Hepatocyte (in vitro differentiated cells): ENCODE measurements at places on chromosomes 6 and 20. TPM values are rescaled to one million over a fixed set of nuclear protein-coding genes. Genes with fewer than 3 reads are reported as not detected.
A peak's percentile ranks its signal among the peaks of the same experiment; 100 is the strongest.

GRCh38 chr6:82348130-82348529 lies 15.5 kb upstream of the TPBG start:
- DNase-seq, result no peak

- no peak for DNase-seq
Observed at GRCh38 chr6:129321303-129321702, 388.7 kb downstream of the ARHGAP18 start.

Gene KCNK15
- total RNA-seq, result 0.92 and 1.7 TPM in 2 replicates

Gene PRR18
- 0.77 and 1.0 TPM in 2 replicates for total RNA-seq

DNA sequence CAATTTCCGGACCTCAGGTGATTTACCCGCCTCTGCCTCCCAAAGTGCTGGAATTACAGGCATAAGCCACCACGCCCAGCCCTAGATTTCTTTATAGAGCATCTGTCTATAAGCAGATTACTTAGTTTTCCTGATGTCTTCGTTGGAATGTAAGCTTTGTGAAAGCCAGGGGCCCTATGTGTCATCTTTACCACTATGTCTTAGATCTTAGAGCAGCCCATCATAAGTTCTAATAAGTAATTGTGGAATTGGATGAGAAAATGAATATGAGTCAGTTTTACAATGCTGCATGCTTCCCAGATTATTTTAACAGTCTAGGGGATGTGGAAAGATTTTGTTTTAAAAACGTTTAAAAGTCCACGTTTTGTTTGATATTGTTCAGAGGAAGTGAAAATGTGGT lies 9.1 kb upstream of the ZBTB2 start:
- no peak for DNase-seq

DNA sequence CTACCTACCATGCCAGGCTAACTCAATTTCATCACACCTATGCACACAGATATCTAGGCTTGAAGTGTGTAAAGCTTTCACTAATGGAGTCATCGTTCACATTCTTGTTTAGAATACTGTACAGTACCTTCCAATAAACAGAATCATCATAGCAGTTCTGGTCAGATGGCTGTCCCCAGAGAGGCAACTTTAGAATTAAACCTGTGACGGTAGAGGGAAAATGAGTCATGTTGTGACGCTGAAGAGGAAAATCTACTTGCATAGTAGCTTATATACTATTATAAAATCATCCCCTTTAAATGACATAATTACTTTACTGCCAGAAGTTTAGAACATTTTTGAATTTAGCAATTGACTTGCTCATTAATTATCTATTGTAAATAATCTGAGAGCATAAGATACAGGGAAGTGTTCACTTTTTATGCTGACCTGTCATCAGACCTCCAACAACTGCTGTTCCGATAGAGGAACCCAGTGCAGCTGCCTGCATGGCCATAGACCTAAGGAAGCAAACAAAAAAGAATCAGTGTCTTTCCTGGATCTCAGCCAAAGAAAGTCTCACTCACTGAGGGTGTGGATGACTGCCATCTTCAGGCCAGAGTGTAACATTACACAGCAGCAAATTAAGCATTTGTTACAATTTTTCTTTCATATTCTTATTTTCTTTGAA lies 29.8 kb downstream of the RHAG start:
- DNase-seq, result peak; percentile 93

DNA sequence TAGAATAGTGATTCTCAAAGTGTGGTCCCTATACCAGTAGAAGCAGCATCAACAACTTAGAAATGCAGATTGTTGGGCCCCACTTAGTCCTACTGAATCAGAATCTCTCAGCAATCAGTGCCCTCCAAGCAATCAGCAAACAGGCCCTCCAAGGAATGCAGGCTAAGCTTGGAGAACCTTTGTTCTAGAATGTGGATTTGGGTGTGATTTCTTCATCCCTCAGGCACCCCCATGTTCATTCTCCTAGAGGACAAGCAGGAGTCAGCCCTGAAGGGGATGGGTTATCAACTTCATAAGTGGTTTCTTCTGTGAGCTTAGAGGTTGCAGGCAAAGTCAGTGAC lies 40.5 kb upstream of the TAF8 start:
- no peak for DNase-seq

DNA sequence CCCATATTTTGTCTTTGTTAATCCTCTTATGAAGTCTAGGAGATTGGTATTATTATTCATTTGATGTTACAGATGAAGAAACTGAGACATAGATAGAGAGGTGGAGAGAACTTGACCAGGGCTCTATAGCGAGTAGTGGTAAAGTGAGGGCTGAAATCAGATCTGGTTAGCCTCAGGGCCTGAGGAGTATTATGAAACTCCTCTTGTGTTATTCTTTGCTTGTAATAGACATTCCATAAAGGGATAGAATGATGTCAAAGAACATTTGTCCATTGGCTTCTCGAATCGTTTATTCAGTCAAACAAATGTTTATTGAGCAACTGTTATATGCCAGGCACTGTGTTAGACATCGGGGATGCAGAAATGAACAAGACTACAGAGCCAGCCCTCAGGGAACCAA lies at the start of gene IL22RA2:
TSS of gene IL22RA2 (minus strand) at position 144 of the 400 bp plus-strand sequence. CDS start 11,895 bp downstream, outside the sequence.
- DNase-seq, result no peak

Gene UNC5CL
- total RNA-seq, result 38.1 and 42.9 TPM in 2 replicates

Gene PDE10A
- total RNA-seq, result 5.4 and 7.2 TPM in 2 replicates

DNA sequence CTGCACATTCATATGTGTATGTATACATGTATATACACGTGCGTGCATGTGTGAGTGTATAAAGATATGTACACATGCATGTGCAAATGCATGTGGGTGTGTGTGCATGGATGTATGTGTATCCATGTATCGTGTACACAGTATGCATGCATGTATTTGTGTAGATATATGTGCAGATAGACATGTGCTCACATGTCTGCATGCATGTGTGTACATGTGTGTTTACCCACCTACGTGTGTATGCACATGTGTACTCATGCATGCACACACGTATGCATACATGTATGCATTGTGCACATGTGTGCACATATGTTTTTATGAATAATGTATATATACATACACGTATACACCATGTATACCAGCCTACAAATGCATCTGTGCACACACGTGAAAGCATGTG lies 80.3 kb upstream of the ZNF322 start:
- DNase-seq, result no peak

DNA sequence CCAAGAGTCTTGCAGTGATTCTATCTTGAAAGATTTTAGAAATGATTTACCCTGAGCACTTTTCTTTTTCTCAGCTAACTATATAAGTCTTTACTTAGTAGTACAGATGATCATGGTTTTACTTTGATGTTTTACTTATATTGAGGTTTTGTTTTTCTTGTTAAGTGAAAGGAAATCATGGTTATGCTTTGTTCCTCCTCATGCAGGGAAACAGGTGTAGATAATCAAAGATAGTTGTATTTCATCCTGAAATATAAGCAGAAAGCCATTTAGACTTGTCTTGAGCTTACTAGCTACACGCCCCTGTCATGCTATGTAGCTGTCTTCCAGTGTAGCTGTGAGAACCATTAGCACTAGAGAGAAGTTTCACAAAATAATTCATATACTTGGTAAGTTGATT lies 113.9 kb downstream of the HIVEP1 start:
- DNase-seq, result no peak

Gene ENPP1
- 86.9 and 91.4 TPM in 2 replicates for total RNA-seq

DNA sequence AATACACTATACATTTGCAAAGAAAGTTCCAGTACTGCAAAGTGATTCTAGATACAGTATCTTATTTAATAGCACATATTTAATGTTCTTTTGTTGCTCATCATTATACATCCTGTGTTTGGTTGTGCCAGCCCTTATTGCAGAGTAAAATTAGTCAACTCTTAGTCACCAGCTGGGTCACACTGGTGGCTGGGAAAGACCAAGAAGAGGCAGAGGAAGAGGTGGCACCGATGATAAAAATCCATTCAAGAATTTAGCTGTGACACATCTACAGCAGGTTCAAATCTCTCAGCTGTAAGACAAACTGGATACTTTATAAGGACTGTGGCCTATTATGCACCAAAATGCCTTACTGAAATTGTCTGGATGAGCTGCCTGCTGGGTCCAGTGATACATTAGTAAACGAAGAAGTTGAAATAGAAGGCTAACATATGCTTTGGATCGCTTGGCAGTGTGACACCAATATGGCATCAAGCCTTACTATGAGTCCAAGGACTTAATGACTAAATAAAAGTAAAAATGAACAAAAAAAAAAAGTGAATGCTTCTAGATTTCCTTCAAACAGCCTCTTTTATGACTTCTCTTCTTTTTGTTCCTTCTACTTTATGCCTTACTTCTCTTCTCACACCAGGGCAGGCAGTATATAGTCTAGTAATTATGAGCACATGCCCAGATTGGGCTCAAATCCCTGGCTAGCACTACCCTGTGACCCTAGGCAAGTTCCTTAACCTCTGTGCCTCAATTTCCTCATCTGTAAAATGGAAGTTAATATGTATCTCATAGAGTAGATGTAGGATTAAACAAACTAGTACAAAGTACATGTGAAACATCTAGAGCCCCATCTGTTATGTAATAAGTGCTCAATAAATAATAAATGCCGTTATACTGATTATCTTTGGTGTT lies 29.4 kb upstream of the RNF8 start:
- no peak for DNase-seq

DNA sequence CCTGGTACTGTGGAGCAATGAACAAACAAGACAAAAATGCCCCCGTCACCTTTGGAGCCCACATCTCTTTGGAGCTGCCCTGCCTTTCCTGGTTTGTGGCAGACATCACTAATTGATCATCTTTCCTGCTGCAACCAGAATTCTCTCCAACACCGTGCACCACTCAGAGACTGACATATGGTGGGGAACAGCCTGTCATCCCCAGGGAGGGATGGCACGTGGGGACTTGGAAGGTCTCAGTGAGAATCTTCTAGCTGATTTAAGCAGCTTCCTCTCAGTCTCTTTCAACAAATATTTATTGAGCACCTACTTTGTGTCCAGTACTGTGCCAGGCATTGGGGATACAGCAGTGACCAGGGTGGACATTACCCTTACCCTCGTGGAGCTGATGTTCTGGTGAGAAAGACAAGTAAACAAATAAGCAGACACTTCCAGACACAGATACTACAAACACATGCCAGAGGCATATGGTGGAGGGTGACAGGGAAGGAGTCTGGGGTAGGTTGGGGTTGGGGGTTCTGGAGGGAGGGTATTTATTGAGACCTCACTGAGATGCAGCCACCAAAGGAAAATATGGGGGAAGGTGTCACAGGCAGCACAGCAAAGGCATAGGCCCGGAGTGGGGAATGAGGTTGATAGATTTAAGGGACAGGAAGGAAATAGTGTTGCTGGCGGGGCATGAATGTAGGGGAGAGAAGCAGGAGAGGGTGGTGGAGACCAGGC lies 82.3 kb downstream of the CEBPB start:
- DNase-seq, result no peak

GRCh38 chr6:11230158-11231107 lies 2.0 kb downstream of the NEDD9 start:
- no peak for DNase-seq

- DNase-seq, result no peak
Observed at GRCh38 chr20:55186228-55186627, 710.8 kb downstream of the DOK5 start.

- DNase-seq, result peak; percentile 67
Observed at GRCh38 chr6:110537208-110538123, 61.1 kb upstream of the SLC22A16 start.

Gene SAMD3
- total RNA-seq, result 0.28 and 2.2 TPM in 2 replicates

- no peak for DNase-seq
Observed at GRCh38 chr6:42627044-42627443, 63.2 kb downstream of the UBR2 start.

- no peak for DNase-seq
Observed at GRCh38 chr6:138973466-138974153, 14.4 kb downstream of the REPS1 start.

DNA sequence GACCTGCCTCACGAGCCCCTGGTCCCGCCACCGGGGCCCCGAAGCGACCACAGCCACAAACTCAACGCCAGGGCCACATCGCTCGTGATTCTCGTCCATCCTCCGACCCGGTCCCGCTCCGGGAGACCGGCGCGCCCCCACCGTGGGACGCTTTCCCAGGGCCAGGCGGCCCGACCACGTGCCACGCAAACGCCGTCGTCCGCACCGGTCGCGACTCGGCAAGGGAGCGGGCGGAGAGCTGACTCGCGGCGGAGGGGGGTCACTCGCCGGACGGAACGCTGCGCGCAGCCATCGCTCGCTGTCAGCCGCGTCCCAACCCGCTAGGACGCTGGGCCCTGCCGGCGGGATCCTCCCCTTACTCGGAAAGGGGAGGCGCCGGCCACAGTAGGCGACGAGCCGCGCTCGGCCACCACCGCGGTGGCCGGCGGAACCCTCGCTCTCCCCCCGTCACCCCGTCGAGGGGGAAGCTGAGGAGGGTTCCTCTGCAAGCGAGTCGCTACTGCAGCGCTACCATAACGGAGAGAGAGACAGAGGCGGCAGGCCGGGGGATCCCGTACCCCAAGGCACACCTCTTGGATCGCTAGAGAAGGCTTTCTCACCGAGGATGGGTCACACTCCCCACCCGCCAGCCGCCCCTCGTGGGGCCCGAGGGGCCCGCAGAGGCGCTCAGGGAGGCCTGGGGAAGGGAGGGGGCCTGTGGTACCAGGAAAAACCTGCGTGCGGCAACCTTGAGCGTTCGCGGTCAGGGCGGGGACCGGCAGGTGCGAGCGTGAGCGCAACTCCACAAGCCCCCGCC lies 511.8 kb upstream of the ZNF337 start:
- DNase-seq, result peak; percentile 32

- DNase-seq, result peak; percentile 49
Observed at GRCh38 chr6:99219788-99220187, 129.7 kb downstream of the FAXC start.
